Right forelimb (tissue), 1 donor: ENCODE measurements at places on chromosomes 4 and X.

GRCh38 chrX:55710701-55711100, 6.8 kb upstream of the RRAGB start:
- DNase-seq, result no peak

- no peak for DNase-seq
Measured at GRCh38 chrX:16484338-16484737, 165.6 kb upstream of the S100G start.

DNA sequence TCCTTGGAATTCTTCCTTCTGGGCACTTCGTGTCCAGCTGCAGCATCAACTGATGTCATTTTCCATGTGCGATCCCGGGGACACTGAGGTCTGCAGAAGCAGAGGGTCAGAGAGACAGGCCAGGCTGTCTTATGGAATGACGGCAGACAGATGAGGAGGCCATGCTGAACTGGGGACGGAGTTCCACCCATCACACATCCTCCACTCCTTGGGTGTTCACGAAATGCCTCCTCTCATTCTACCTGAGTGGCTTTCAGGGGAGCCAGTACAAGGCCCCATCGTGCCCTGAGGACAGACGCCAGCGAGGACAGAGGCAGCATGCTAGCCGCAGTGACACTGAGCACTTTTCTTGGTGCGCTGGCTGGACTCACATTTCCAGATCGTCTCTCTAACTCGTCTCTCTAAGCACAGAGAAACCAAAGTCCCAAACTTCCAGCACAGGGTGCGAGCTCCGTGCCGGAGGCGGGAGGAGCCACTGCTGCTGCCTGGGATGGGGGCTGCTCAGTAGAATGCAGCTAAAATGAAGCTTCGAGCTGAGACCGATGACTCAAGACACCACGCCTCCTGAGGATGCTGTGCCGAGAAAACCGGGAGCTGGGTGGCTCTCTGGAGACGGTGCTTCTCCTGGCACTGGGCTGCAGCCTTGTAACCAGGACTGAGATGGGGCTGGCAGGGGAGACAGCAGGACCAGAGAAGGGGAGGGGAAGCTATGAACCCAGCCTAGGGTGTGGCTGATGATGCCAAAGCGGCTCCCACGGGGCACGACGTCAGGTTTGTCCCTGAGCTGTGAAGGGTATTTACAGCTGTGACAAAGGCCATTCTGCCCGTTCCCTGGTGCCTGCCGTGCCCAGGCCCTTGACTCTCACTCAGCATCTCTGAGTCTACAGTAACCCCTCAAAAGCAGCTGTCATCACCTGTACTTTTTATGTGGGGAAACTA, 8.2 kb downstream of the ABLIM2 start:
- no peak for DNase-seq

- DNase-seq, result no peak
Measured at GRCh38 chr4:75525910-75526309, 11.6 kb downstream of the THAP6 start.

- no peak for DNase-seq
Measured at GRCh38 chr4:122783301-122784215, 43.1 kb upstream of the FGF2 start.

- no peak for DNase-seq
Measured at GRCh38 chr4:86630629-86631028, 36.5 kb downstream of the PTPN13 start.

DNA sequence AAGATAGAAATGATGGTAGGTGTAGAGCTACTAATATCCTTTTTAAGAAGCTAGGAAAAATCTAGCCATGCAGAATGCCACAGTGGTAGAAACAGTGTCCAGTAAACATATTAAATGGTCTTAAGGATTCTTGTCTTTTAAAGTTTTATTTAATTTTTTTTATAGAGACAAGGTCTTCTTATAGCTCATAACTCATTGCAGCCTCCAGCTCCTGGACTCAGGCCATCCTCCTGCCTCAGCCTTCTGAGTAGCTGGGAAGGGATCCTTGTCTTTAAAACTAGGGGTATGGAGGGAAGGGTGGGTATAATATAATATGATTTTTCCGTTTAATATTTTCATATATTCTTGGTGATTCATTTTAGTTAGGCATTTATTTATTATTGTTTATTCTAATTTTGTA, 3.8 kb downstream of the TMEM165 start:
- no peak for DNase-seq

GRCh38 chr4:8267077-8267476, 2.5 kb upstream of the HTRA3 start:
- no peak for DNase-seq

DNA sequence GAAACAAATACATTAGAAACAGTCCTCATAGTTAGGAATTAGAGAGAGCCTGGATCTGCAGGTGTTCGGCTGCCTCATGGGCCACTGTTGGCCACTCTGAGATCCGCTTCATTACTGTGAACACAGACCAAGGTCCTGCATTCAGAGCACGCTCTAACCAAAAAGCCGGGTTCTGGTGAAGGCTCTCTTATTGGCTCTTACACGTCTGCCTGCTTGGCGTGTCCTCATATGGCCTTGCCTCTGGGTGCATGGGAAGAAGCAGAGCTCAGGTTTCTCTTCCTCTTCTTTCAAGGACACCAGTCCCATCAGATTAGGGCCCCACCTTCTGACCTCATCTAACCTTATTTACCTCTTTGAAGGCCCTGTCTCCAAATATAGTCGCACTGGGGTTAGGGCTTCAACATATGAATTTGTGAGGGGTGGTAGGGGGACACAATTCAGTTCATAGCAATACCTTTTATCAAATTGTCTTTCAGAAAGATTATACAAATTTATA, 37.1 kb upstream of the ELF2 start:
- no peak for DNase-seq

DNA sequence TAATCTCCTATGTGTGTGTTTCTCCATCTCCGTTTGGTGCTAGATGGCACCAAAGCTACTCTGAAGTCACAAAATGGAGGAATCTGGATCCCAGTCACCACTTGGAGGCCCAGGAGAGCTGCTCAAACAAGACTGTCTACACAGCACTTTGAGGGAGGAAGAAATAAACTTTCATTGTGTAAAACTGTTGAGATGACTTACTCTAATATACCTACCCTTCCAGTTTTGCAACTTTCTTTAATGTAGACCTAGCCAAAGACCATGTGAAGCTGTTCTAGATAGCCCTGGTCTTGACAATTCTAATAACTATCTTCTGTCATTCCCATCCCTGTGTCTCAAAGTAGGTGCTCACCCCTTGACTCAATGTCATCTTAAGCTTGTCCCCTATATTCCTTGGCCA, 52.8 kb upstream of the TAB3 start:
- DNase-seq, result no peak

DNA sequence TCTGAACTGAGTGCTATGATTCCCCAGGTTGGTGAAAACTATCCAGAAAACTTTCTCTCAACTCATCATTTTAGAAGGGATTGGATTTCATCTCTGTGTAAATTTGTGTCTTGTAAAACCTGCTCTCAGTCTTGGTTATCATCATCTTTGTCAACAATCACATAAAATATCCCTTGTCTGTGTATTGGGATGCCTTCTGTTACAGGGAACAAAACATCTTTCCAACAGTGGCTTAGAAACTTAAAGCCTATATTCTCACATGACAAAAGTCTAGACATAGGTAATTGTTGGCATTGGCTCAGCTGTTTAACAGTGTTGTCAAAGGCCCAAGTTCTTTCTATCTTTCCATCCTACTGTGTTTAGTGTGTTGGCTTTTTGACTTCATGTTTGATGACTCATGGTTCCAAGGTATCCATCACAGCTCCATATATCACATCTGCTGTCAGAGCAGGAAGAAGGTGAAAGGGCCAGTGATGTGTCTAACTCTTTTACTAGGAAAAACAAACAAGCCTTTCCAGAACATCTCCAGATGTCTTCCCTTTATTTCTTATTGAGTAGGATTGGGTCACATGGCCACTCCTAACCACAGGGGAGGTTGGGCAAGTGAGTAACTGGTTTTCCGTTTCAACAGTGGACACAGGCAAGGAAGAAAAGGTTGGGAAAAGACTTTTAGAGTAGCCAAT, 65.0 kb downstream of the PHEX start:
- no peak for DNase-seq

GRCh38 chr4:73998040-73999011, at the start of gene CXCL5:
TSS of gene CXCL5 (minus strand) at chr4:73998677. CDS start at chr4:73998581, 96 bp downstream.
- DNase-seq, result peak; percentile 46

GRCh38 chr4:7425124-7425523, 9.6 kb downstream of the PSAPL1 start:
- peak; percentile 28 for DNase-seq

- no peak for DNase-seq
Measured at GRCh38 chr4:148069086-148069894, 337.4 kb downstream of the ARHGAP10 start.

DNA sequence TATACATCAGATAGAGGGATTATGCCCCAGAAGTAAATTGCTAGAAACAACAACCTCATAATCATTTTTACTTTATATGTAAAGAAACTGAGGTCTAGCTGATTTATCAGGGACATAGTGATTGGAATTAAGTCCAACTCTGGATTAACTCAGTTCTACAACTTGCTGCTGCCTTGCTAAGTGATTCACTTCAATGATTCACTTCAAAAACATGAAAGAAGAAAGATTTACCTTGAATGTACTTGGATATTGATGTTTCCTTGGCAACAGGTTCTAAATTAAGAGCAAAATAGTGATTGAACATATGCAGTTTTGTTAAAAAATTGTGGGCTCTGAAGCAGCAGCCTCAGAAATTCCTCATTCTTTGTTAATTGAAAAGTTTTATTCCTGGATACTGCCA, 99.8 kb upstream of the H2AZ1 start:
- DNase-seq, result no peak

DNA sequence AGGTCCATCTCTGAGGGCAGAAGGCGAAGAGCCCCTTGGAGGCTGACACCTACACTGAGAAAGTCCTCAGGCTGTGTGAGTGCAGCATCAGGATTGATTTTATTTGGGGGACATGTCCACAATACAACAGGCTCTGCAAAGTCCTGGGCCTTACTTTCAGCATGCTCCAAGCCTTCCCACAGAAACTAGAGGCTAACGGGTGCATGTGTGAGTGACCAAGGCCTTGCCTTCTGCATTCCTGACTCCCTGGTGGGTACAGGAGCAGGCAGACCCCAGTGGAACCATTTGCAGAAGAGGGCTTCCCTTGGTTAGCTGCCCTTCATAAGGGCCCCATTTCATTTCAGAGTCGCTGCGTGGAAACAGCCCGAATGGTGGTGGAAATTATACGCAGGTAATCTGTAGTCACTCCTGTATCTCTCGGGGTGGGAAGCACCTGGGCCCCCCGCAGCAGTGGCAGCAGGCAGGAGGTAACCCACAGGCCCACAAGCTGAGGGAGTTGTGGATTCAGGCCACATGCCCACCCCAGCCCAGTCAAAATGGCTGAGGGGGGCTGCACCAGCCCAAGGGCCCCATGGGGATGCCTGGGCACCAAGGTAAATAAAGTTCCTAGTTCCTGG, 37.7 kb downstream of the NSG1 start:
- no peak for DNase-seq

DNA sequence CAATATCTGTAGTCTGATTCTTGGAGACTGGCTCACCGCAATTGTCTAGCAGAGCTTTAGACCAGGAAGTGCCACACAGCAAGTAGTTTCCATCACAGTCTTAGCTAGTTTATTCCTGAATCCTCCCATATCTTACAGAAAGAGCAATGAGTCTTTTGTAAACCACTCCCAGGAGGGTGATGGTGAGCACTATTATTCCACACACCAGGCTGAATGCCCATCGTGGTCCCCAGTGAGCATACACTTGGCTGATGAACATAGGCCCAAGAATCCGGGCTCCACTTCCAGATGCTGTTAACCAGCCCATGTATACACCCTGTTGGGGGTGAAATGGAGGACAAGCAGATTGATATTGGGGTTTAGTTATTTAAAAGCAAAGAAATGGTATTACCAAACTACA, 39.8 kb downstream of the PLK4 start:
- DNase-seq, result no peak

DNA sequence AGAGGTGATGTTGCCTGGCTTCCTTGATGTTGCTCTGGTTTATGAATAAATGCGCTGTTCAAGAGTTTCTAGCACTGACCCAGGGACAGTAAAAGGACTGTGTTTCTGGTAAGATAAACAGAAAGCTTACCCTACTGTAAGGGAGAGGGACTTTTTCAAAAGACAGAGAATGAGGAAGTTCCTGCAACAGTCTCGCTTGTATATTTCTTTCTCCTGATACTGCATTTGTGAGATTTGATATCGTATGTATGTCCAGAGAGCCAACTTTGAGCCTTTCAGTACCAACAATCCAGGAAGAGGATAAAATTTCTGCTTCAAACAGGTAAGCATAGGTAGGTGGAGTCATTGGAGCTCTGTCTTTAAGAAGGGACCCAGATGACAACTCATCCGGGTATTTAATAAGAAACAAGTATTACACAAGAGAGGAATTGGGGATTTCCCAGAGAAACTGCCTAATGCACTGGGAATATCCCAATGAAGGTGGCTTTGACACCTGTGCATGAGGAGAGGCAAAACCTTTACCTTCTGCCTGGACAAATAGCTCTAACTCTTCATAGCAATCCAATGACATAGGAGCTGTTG, 773 bp downstream of the DAPP1 start:
- DNase-seq, result no peak

GRCh38 chrX:55127692-55128091, 38.9 kb downstream of the PAGE2 start:
- no peak for DNase-seq

- DNase-seq, result peak; percentile 40
Measured at GRCh38 chrX:102154900-102155805, 624 bp downstream of the BEX5 start.

GRCh38 chr4:71261633-71262121, 77.1 kb upstream of the SLC4A4 start:
- no peak for DNase-seq

GRCh38 chr4:8171984-8172924, 13.6 kb upstream of the ABLIM2 start:
- no peak for DNase-seq
